Bronchial epithelial cell (primary cell): ENCODE measurements at places on chromosomes 7 and 10. TPM values are rescaled to one million over a fixed set of nuclear protein-coding genes. Genes with fewer than 3 reads are reported as not detected.

Gene ACADSB
- total RNA-seq: 3.4 and 5.4 TPM in 2 replicates

Gene DNAH11
- 2.6 and 4.1 TPM in 2 replicates for total RNA-seq

Gene RBP4
- not detected in 2 replicates for total RNA-seq

Gene PRSS37
- total RNA-seq: not detected in 2 replicates

Gene SLK
- 85.3 and 112 TPM in 2 replicates for total RNA-seq

Gene MACC1
- total RNA-seq: 15.5 and 19.2 TPM in 2 replicates

Gene GIMAP7
- total RNA-seq: not detected in 2 replicates

Gene GPR85
- 0.26 and 0.77 TPM in 2 replicates for total RNA-seq

Gene HOXA2
- total RNA-seq: not detected in 2 replicates

DNA sequence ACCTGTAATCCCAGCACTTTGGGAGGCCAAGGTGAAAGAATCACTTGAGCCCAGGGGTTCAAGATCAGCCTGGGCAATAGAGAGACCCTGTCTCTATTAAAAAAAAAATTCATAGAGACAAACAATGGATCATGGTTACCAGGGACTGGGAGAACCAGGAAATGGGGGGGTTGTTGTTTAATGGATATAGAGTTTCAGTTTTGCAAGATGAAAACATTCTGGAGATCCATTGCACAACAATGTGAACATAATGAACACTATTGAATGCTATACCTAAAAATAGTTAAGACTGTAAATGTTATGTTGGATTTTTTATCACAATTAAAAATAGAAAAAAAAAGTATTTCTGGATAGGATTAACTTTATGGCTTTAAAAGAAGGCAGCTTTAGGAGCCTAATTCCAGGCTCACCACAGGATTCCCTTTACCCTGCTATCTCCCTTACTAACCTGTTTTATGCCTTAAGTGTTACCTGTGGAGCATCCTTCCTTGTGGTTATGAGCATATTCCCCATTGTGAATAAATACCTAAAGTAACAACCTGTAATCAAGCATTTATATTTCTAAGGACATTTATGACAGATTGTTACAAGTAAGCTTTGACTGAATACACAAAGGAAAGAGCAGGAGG, 45.1 kb upstream of the SGCE start:
- DNase-seq: no peak

- DNase-seq: no peak
Measured at GRCh38 chr10:13661256-13661655, 74.5 kb downstream of the PRPF18 start.

GRCh38 chr10:57262892-57263291, 901.8 kb upstream of the ZWINT start:
- DNase-seq: no peak

- no peak for DNase-seq
Measured at GRCh38 chr7:28749638-28750037, 208.5 kb downstream of the TRIL start.

DNA sequence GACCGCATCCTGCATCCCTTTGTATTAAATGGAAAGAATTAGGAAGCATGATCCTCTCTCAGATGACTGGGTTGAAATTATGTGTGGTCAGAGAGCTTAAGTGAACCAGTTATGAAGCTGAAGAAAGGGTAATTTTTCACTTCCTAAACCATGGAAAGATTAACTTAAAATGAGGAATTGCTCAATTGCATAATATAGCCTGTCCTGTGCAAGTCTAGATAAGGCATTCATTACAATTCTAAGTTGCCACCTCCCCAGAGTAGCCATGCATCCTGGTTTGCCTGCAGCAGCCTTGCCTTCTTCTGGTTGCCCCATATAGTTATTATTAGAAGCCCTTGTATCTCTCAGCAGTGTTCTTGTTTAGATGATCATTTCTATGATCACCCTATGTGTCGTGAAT, 45.3 kb downstream of the STARD3NL start:
- DNase-seq: no peak

GRCh38 chr7:43584195-43584586, 1.3 kb downstream of the STK17A start:
- DNase-seq: peak; percentile 74

GRCh38 chr7:55132890-55133551, 114.2 kb downstream of the EGFR start:
- peak; percentile 100 for DNase-seq

DNA sequence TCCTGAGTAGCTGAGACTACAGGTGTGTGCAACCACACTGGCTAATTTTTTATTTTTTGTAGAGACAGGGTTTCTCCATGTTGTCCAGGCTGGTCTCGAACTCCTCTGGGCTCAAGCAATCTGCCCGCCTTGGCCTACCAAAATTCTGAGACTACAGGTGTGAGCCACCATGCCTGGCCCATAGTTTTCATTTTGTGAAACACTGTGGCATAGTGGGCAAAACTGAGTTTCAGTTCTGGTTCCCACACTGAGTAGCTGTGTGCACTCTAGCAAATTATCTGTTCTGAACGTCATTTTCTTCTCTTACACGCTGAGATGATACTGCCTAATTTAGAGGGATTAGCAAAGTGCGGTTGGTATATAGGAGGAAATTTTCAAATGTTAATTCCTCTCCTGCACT, 13.5 kb downstream of the ATP5MK start:
- DNase-seq: no peak

- no peak for DNase-seq
Measured at GRCh38 chr10:15570738-15571339, 148.9 kb downstream of the ITGA8 start.

GRCh38 chr10:44962870-44963738, 3.5 kb downstream of the RASSF4 start:
- no peak for DNase-seq

- no peak for DNase-seq
Measured at GRCh38 chr10:114806562-114807391, 14.8 kb upstream of the FHIP2A start.

DNA sequence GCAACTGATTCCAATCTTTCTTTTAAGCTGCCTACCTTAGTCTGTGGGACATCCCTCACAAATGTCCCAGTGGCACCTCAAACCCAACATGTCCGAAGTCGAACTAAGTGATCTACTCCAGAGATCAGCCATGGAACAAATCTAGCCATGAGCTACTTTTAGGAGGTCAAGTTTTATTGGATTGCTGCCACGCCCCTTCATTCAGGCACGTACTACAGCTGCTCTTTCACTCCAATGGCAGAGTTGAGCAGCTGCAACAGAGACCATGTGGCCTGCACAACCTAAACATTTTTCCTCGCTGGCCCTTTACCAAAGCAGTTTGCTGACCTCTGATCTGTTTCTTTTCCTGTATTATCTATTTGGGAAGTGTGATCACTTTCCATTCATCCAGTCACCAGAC, 192.4 kb upstream of the CDCA7L start:
- no peak for DNase-seq

GRCh38 chr7:66125052-66125694, 10.5 kb downstream of the CRCP start:
- DNase-seq: no peak

- DNase-seq: no peak
Measured at GRCh38 chr7:69295977-69296376, 302.3 kb upstream of the AUTS2 start.

- DNase-seq: no peak
Measured at GRCh38 chr10:49173201-49173772, 14.9 kb downstream of the TMEM273 start.

DNA sequence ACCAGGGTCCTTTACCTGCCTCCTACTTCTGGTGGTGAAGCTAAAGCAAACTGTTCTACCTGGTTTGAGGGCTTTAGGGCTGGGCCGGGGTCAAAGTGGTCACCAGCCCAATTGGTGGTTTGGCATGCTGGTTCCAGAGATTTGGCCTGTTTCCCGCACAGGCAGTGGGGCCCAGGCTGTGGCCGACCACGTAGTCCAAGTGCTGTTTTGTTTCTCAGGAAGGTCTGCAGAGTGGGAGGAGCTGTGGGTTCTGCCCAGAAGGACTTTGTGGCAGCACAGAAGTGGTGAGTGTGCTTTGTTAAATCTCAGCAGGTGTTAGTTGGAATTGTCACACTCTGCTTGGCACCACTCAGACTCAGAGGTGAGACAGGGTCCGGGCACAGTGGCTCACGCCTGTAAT, 85.8 kb downstream of the MKX start:
- DNase-seq: no peak

- DNase-seq: no peak
Measured at GRCh38 chr10:71156436-71156835, 55.9 kb upstream of the UNC5B start.

GRCh38 chr7:153943861-153944260, 108.3 kb upstream of the DPP6 start:
- no peak for DNase-seq

DNA sequence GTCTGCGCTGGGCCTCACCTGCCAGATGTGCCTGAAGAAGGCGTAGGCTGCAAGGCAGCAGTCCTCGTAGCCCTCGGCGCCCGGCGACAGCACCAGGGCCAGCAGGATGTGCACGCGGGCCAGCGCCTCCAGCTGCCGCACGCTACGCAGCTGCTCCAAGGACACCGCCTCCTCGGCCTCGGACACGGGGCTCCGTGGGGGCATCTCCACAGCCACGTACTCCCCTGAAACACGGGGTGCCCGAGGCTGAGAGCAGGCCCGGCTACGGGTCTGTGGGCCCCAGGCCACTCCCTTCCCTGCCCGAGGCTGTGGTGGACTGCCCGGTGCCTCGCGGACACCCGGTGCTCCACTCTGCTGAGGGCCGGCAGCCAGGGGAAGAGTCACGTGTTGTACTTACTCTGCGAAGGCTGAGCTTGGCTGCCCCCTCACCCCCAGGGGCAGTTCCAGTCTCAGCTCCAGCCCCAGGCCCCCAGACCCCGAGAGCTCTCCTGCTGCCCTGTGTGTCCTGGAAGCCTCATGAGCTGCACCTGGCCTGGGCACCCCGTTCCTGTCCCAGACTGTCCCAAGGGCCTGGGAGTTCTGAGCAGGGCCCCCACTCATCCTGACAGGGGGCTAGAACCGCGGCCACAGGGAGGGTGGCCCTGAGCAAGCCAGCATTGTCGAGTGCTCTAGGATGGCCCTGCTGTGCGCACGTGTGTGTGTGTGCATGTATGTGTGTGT, 62.8 kb downstream of the CFAP46 start:
- DNase-seq: no peak

DNA sequence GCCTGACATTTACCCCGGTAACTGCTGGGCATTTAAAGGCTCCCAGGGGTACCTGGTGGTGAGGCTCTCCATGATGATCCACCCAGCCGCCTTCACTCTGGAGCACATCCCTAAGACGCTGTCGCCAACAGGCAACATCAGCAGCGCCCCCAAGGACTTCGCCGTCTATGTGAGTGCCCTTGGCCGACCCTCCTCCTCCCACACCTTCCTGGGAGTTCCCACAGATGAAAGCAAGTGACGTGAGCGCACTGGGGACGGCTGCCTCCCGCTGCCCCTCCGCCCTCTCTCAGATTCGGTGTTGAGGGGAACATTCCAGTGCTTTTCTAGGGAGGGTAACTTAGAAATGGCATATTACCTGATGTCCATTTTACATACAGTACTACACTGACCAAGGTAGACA, 7.0 kb upstream of the GET4 start:
- DNase-seq: no peak

DNA sequence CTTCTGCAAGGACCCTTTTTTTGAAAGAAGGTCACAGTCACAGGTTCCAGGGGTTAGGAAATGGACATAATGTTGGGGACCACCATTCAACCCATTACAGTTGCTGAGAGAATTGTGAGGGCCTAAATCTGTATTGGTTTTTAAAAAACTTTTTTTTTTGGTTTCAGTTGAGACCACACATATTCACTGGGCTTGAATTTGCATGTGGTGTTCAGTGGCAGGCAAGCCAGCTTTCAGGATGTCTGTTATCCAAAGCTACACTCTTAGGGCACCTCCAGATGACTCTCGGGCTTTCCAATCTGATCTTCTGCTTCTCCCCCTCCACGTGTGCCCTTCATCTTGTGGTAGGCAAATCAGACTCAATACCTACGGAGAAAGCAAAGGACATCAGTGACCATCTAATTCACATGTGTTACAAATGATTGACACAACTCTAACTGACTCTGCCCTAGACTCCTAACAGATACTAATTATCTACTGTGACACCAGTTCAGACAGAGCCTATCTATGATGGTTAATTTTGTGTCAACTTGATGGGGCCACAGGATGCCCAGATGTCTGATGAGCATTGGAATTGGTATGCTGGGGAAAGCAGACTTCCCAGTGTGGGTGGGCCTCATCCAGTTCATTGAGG, 93.3 kb upstream of the ELMO1 start:
- no peak for DNase-seq

- no peak for DNase-seq
Measured at GRCh38 chr10:102185811-102186527, 33.8 kb downstream of the NOLC1 start.

GRCh38 chr10:33386926-33387325, 52.5 kb upstream of the NRP1 start:
- no peak for DNase-seq

- DNase-seq: peak; percentile 45
Measured at GRCh38 chr10:101258179-101258885, 29.1 kb upstream of the LBX1 start.

DNA sequence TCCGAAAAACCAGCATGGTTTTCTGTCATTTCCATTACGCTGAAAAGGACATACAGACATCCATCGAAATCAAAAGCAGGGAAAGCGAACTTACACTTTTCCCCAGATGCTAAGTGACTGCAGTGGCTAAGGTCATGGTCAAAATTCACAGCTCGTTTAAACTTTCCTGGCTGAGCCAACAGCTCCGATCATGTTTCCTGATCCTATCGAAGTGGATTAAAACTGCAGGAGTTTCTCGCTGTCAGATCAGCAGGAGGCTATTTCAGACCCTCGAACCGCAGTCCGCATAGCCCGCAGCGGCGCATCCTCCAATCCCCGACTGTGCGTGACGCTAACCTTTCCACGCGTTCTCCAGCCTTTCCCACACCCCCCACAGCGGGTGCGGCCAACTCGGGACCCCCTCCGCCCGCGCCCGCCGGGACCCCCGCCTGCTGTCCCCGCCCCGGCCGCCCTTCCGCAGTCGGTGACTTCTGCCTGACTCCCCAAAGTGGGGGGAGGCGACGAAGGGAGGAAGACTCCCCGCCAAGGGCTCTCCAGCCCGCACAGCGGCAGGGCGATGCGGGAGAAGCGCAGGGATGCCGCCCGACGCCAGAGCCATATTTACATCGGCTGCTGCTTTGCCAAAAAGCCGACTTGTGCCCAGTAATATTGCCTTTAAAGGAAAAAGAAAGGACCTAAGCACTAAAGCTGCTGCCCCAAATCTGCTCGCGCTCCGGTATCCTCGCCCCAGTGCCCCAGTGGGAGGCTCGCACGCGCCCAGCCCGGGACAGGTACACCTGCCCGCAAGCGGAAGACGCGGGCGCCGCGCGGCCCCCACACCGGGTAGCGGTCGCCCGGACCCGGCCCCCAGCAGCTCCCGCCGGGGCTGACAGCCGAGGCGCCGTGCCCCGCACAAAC, 1.2 kb downstream of the PIP4K2A start:
- no peak for DNase-seq
